ENCODE measurements at places on chromosomes 16 and 17. TPM values are rescaled to one million over a fixed set of nuclear protein-coding genes. Genes with fewer than 3 reads are reported as not detected.

SGCA gene
- polyA plus RNA-seq, result 0.36 TPM

DNA sequence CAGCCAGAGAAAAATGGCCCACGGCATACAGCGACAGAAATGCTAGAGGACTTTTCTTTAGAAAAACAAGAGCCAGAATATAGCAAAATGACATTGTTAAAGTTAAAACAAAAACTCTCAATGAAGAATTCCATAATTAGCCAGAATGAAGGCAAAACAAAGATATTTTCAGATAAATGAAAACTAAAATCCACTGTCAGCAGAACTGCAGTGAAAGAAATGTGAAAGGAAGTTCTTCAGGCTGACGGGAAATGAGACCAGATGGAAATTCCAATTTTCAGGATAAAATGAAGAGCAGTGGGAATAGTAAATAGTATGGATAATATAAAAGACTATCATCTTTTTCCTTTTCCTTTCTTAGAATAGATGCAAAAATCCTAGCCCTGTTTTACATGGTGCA lies 38.4 kb downstream of the ZCCHC14 start:
- no peak for DNase-seq

- no peak for DNase-seq
Observed at GRCh38 chr16:7334801-7335560, 2.3 kb downstream of the RBFOX1 start.

GRCh38 chr17:39726617-39727016 lies 3.7 kb downstream of the MIEN1 start:
- no peak for DNase-seq

GRCh38 chr17:61338874-61339478 lies 60.7 kb upstream of the TBX2 start:
- DNase-seq, result no peak

DNA sequence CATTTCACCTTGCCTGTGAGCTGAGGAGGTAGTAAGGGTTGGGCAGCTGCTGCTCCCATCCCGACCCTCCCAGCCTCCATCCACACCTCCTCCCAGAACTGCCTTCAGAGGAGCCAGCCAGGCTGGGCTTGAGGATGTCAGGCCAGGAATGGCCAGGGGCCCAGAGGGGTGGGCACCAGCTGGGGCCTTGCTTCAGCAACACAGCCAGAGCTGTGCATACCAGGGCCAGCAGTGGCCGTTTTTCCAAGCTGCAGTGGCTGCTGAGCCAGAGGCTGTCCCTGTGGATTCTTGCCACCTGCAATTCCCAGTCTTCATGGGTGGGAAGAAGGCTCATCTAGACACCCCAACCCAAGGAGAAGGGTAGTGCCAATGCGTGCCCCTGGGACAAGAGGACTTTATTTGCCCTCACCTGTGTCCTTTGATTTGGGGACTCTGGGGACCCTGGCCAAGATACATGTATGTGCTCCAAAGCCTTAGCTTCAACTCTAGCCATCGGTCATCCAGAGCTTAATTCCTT lies 153.4 kb upstream of the SDK2 start:
- no peak for DNase-seq

DNA sequence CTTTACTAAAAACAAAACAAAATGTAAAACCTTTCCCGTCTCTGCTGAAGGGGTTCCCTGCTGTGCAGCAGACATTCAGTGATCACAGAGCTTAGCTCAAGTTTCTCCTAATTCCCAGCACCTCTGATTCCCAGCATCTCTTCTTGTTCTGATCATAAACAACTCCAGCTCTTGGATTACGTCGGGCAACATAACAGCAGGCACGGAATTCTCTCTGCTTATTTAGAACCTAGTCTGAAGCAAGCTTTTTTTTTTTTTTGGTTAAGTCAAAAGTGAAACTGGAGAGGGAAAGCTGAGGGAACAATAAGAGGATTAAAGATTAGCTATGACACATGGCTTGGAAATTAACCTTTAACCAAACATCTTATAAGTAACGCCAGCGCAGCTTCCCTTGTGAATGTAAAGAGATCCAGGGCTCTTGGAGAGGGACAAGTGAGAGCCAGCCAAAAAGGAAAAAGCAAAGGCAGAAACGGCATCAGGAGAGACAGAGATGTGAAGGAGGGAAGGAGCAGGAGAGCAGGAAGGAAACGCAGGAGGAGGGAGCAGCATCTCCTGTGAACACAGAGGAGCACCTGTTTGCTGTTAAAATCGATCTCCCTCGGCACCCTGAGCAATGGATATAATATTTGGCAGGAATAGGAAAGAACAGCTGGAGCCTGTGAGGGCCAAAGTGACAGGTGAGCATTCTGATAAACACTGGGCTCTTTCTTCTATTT lies at the start of gene BCO1:
Gene BCO1 (plus strand): TSS at position 394 of the 716 bp plus-strand sequence. CDS start 220 bp downstream, at position 614.
- no peak for DNase-seq

DNA sequence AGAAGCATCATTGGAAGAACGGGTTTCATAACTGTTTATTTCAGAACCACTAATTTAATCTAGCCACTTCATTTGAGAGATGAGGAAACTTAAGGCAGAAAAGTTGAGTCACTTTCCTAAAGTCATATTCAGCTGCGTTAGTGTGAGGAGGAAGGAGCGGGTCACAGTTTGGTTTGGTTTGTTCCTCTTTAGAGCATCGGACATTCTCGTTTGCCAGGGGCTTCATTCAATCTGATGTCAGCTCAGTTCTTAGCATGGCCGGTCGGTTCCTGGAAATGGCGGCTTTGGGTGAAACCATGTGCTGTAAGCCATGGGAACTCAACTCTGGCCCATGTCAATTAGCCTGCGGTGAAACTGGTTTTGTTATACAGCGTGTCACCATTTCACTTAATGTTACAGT lies 186.5 kb downstream of the LGALS9B start:
- no peak for DNase-seq

- DNase-seq, result no peak
Observed at GRCh38 chr17:41457676-41458075, 9.5 kb downstream of the KRT32 start.

DNA sequence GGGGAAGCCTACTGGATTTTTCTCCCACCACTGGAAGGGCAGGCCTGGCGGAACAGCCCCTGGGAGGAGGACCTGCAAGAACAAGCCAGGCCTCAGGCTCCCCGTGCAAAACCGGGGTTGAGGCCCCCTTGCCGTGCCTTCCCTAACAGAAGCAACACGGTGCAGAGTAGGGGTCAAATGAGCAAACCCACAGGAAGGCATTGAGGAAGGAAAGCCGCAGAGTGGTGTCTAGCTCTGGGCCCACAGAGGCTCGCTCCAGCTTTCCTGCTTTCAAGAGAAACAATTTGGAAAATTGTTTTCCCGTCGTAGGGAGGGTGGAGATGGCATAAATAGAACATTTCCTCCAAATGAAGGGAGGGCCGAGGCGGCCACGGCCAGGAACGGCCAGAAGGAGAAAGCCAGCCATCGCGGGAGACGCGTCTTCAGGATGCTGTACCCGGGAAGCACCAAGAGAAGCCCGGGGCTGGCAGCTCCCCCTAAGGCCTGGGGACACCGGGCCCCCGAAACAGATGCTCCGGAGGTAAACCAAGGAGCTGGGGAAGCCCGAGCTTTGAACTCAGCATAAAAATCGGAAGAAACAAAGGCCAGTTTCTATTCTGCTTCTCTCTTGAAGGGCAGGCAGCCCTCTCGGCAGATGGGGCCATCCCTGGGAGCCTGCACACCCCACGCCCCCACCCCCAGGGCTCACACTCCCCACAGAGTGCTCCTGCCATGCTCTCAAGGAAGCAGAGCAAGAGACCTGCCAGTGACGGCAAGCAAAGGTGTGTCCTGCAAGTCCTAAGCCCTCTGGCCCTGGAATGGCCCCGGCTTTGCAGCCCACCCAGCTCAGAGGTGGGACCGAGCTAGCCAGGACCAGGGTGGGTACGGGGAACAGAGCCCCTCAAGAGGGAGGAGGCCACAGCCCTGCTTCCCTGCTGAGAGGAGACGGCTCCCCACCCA lies 92.0 kb downstream of the RBFOX3 start:
- DNase-seq, result no peak

DNA sequence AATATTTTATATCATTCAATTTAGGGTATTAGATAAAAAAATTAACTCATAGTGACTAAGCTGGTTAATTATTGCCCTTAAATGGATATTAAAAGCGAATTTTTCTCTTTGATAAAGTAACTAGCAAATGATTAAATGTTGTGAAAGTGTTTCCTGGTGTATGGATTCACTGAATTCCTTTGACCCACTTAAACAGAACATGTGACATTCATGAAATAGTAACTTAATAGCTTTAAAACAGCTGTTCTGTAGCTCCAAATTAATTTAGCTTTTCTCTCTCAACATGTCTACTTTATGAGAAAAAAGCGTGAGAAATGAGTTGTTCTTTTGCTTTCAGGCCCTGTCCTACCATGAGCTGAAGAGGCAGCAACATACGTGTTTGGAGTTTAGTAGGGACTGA lies 36.4 kb upstream of the APPBP2 start:
- DNase-seq, result no peak

GRCh38 chr17:69757688-69758430 lies 317.2 kb upstream of the KCNJ16 start:
- no peak for DNase-seq
